Right cardiac atrium (tissue), 5 donors: ENCODE measurements at places on chromosomes 6 and 20. TPM values are rescaled to one million over a fixed set of nuclear protein-coding genes. Genes with fewer than 3 reads are reported as not detected.

DNA sequence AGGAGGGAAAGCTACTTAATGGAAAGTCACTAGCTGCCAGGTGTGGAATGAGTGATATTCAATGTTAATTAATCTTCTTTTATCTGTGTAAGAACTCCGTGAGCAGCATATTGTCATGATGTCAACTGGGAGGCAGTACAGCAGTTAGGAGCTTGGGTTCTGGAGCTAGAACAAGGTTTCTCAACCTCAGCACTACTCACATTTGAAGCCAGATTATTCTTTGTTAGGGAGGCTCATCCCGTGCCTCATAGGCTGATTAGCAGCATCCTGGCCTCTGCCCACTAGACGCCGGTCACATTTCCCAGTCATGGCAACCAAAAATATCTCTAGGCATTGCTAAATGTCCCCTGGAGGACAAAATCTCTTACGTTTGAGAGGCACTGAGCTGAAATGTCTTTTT is 41.2 kb downstream of the BCAS1 start:
- peak; percentile 40 for DNase-seq

GRCh38 chr6:3340894-3341293 is 82.1 kb downstream of the PSMG4 start:
- no peak for DNase-seq

GRCh38 chr6:111238464-111239119 is 151.3 kb downstream of the SLC16A10 start:
- no peak for DNase-seq

DNA sequence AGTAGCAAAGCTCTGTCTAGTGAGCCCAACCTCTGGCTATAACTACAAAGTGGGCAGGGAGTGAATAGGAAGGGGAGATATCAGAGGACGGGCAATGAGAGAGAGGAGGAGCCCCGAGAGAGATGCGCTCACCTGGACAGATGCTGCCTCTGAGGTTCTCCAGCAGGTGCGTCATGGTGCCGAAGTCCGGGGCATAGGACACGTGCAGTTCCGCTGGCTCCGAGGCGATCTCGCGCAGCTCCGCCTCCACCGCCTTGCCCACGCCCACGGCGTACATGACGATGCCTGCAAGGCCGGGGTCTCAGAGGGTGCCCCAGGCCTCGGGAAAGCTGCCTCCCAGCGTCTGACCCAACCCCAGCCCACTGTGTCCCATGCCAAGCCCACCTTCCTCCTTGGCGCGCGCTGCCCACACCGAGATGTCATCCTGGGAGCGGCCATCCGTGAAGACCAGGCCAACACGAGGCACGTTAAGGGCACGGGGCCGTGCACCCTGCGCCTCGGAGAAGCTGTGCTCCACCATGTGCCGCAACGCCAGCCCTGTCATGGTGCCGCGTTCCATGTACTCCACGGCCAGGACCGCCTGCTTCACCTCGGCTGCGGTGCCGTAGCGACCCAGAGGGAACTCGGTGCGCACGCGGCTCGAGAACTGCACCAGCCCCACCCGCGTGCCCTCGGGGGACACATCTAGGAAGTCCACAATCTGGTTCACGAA is 8.7 kb upstream of the RBPJL start:
- no peak for DNase-seq

GRCh38 chr6:44306710-44307109 is 6.4 kb downstream of the AARS2 start:
- no peak for DNase-seq

BPI gene
- 0.07 TPM for polyA plus RNA-seq

GRCh38 chr6:111550953-111551352 is 54.7 kb downstream of the TRAF3IP2 start:
- no peak for DNase-seq

DNA sequence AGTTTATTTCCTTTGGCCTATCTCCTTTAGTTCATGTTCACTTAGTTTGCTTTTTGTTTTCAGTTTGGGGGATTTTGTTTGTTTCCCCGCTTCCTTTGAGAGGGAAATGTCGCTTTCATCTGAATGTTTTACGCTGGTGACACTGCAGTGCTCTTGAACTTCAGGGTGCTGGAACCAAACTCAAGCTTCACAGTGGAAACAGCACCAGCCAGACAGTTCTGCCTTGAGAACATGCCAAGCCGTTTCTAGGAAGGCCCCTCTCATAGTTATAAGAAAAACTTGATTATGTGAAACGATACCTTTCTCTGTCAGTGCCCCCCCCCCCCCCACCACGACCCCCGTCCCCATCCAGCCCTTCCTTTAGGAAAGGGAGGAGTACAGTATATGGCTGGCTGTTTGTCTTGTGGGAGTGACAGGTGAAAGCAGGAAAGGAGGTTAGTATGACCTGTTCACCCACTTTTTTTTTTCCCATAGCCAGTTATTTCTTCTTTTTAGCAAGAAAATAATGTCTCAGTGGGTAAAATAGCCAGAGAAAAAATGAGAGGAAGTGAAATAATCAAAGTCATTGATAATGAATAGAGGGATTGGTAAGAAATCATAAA is 130.1 kb downstream of the LRRC1 start:
- DNase-seq: no peak

- no peak for DNase-seq
Measured at GRCh38 chr6:4620284-4621151, 155.7 kb upstream of the CDYL start.

GRCh38 chr6:35449287-35449881 is 2.8 kb upstream of the FANCE start:
- DNase-seq: no peak

TCP11 gene
- polyA plus RNA-seq: 0.07 TPM

- DNase-seq: no peak
Measured at GRCh38 chr20:52096117-52096516, 95.5 kb downstream of the ZFP64 start.

DNA sequence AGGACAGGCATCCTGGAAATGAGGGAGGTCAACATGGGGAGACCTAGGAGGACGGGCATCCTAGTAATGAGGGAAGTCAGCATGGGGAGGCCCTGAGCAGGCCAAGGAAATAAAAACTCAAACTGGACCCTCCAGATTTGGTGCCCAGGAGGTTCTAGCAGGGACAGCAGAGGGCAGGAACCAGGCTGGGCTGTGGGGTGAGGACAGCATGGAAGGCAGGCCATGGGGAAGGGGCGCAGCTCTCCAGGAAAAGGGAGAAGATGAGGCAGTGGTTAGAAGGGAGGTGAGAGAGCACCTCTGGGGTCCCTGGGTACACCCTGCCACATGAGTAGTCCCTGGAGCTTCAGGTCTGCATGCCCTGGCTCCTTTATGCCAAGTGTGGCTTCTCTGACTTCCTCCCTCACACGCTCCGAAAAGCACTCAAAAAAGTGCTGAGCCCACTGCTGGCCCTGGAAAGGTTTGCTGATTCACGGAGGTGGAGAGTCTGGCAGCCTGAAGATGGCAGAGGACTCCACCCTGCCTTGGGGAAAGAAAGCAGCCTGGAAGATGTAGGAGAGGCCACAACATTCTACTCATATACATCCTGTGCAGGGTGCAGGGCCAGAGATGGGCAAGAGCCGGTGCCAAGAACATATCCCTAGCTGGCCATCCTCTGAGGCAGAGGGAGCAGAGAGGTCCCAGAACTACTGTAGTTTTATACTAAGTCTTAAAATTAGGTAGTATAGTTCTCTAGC is 154.9 kb downstream of the MRPL14 start:
- no peak for DNase-seq

GRCh38 chr20:9550871-9551270 is 36.5 kb downstream of the LAMP5 start:
- DNase-seq: no peak

DNA sequence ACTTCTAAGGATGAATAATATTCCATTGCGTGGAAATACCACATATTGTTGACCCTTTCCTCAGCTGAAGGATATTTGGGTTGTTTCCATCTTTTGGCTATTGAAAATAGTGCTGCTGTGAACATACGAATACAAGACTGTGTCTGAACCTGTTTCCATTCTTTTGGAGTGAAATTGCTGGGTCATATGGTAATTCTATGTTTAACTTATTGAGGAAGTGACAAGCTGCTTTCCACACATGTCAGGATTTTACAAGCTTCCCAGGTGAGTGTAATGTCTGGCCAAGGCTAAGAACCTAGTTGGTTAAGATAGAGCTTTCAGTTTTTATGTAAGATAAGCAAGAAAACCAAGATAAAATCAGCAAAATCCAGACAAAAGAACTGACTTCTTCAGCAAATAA is 48.8 kb downstream of the PPP1R3G start:
- no peak for DNase-seq

DNA sequence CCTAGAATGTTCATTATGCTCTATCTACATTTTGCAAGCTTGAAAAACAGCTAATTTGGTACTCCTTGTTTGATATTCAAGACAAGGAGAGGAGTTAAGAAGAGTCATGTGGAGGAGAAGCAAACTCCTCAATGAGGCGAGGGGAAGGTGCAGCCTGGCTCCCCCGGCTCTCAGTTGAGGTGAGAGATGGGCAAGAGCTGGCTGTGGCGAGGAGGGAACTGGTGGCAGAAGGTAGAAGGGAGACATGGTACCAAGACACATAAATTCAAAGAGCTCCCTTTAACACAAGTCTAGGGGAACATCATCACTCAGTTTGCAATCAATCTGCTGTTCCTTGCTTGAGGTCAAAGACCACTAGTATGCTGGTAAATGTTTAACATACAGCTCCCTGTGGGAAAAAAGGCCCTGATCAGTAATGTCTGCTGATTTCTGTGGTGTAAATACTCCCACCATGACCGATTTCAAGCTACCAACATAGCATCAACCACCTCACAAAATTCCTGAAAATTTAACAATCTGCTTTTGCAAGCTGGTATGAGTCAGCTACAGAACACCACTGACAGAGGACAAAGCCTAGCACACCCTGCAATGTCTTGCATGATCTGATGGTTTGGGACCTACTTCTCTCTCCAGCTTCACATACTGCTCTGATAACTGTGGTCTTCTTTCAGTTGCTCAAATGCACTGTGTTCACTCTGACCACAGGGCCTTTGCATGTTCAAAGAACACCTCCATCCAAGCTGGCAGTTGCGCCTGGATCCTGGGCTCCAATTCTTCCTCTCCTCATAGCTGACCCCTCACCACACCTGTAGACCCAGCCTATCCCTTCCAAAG is 516.3 kb upstream of the CHD6 start:
- no peak for DNase-seq

SLC32A1 gene
- polyA plus RNA-seq: not detected

DNA sequence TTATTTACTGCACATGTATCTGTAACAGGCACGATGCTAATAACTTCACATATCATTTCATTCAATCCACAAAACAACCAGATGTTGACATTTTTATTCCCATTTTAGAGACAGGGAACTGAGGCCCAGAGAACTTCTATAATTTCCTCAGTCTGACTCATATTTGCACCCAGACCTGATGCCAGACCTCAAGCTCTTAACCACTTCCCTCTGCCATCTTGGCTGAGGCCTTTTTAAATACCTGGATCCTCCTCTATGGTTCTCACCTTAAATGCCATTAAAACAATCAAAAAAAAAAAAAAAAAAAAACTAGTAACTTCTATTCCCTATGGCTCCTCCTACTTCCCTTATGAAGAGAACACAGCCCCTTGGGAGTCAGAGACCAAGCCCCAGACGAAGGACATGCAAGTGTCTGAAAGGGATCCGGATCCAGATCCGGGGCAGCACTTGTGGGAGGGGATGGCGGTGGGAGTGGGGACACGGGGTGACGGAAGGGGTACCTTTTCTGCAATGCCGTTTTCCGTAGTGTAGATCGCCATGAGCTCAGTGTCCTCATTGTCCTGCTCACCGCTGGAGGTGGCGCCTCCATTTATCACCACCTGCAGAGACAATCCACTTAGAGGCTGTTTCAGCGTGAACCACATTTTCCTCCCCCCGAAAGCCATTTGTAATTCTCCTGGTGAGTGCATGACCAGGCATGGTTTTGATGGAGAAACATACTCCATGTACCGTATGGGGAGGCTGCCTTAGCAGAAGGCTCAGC is 88.7 kb downstream of the SLC23A2 start:
- no peak for DNase-seq

DNA sequence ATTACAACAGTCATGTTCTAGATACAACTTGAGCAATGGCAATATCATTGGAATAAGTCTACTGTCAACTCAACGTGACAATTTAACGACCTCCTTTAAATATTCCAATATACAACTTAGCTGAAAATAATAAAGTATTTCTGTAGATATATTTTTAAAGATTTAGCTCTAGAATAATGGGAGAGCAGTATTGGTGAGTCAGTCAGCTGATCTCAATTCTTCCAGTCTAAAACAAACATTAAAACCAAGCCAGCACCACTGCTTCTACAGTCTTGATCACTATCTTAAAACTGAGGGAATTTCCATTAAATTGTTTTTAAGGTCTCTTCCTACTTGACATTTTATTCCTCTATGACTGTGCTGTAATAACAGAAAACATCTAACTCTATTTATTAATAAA is 38.2 kb downstream of the NOL7 start:
- DNase-seq: no peak

- DNase-seq: peak; percentile 20
Measured at GRCh38 chr6:87789198-87789899, 87.3 kb upstream of the AKIRIN2 start.

DNA sequence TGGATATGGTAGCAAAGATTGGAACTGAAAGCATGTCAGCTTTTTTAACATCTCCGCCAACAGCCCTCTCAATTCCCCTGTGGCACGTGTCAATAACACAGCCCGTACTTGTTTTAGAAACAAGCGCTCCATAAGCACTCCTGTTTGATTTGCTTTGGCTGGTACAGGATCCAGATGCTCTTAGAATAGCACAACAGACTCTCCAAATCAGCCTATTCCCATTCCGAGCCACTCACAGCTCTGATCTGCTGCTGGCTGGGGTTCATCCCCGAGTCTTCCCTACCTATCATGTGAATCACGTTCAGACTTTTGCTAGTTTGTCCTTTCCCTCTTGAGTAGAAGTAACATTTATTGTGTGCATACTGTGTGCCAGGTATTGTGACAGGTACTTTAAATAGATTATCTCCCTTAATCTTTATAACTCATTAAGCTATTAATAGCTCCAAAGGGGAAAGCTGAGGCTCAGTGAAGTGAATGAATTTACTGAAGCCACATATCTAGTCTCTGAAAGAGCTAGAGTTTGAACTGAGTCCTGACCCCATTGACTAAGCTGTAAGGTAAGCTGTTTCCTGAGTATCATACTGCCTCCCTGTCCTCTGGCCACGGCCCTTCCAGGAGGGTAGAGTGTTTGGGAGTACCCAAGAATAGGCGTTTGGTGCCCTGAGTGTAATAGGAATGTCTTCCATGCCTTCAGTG is 46.7 kb downstream of the RALY start:
- DNase-seq: peak; percentile 50

- no peak for DNase-seq
Measured at GRCh38 chr6:14068133-14068532, 49.4 kb upstream of the CD83 start.

DNA sequence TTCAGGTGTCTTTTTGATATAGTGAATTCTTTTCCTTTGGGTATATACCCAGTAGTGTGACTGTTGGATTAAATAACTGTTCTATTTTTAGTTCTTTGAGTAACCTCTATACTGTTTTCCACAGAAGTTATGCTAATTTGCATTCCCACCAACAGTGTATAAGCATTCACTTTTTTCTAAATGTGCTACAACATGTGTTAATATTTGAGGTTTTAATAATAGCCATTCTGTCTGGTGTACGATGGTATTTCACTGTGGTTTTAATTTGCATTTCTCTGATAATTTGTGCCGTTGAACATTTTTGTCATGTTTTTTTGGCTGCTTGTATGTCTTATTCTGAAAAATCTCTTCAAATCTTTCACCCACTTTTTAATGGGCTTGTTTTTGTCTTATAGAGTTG is 563.5 kb downstream of the GRIK2 start:
- no peak for DNase-seq

- DNase-seq: peak; percentile 92
Measured at GRCh38 chr6:30722280-30723112, 2.3 kb downstream of the TUBB start.
